Activated CD4-positive, alpha-beta T cell treated with anti-CD3 and anti-CD28 coated beads, Interleukin-2, amount 50 U/mL, for 48 hours (primary cell): ENCODE measurements at places on chromosomes 13 and 19.

- DNase-seq, result peak; percentile 32
Measured at GRCh38 chr13:46354156-46355087, 32.6 kb downstream of the RUBCNL start.

GRCh38 chr13:40812724-40813445, 23.5 kb downstream of the SLC25A15 start:
- no peak for DNase-seq

- DNase-seq, result peak; percentile 78
Measured at GRCh38 chr19:46537136-46538097, 41.8 kb upstream of the PNMA8B start.

- DNase-seq, result no peak
Measured at GRCh38 chr13:47033216-47033615, 136.4 kb upstream of the HTR2A start.

DNA sequence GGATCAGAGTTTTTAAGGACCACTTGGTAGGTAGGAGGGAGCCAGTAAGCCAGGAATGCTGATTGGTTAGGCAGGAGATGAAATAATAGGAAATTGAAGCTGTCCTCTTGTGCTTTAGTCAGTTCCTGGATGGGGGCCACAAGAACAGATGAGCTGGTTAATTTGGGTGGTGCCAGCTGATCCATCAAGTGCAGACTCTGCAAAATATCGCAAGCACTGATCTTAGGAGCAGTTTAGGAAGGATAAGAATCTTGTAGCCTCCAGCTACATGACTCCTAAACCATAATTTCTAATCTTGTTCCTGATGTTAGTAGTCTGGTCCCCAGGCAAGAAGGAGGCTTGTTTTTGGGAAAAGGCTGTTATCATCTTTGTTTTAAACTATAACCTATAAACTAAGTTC, 117.9 kb upstream of the GPR12 start:
- no peak for DNase-seq

DNA sequence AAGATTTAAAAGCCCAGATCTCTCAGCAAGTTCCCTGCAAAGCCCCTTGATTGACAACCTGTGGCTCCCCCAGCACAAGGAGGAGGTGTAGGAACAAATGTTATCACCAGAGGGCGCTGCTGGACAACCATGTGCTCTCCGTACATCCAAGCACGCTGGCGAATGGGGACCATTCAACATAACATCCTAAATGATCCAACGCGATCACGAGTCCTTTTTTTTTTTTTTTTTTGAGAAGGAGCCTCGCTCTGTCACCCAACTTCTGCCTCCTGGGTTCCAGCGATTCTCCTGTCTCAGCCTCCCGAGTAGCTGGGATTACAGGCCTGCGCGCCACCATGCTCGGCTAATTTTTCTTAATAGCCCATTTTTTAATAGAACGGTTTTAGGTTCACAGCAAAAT, 52.0 kb downstream of the NWD1 start:
- DNase-seq, result peak; percentile 82

DNA sequence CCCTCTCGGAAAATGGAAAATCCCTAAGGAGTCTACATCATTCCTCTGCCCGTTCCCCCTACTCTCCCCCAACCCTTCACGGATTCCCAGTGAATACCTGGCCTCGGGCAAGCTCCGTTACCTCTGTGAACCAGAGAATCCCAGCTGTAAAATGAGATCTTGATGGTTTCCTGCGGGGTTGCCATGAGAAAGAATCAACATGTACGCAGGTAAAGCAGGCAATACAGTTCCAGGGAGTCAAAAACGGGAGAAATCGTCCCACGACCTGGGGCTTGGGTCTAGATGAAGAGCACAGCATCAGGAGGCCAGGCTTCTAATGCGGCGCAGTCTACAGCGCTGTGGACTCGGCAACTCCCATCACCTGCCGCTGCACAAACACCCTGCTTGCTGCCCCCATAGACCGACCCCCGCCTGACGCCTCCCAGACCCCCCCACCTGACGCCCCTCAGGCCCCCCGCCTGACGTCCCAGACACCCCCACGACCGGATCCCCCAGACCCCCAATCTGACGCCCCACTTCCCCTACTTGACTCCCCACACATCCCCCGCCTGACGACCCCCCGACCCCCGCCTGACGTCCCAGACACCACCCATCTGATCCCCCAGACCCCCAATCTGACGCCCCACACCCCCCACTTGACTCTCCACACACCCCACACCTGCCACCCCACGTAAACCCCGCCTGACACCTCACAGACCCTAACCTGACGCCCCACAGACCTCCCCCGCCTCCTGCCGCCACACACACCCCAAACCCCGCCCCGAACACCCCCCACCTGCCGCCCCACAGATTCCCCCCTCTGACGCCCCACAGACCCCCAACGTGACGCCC, 680 bp downstream of the LIG4 start:
- DNase-seq, result no peak
